ENCODE measurements at places on chromosomes 2 and 18. TPM values are rescaled to one million over a fixed set of nuclear protein-coding genes. Genes with fewer than 3 reads are reported as not detected.

Gene LDLRAD4
- 1.6 TPM for total RNA-seq

Gene TUBB8B
- total RNA-seq = not detected

Gene DARS1
- 113 TPM for total RNA-seq

Gene CYRIA
- total RNA-seq = 47.6 TPM

Gene ZCCHC2
- 35.5 TPM for total RNA-seq

Gene INPP5D
- 39.6 TPM for total RNA-seq

Gene HTR2B
- total RNA-seq = 0.07 TPM

Gene UGT1A5
- total RNA-seq = not detected

Gene UGT1A10
- total RNA-seq = not detected

Gene SP5
- total RNA-seq = not detected

Gene IL36B
- not detected for total RNA-seq

Gene STK25
- total RNA-seq = 261 TPM

Gene ANKRD29
- 0.27 TPM for total RNA-seq

Gene TTLL4
- 21.8 TPM for total RNA-seq

Gene KIAA2012
- not detected for total RNA-seq

Gene ASPRV1
- total RNA-seq = 0.14 TPM

Gene RNU2-63P
- total RNA-seq = under 0.01 TPM

Gene STPG4
- 0.13 TPM for total RNA-seq

Gene B3GNT7
- 0.50 TPM for total RNA-seq

Gene LAMA3
- 8.0 TPM for total RNA-seq

Gene CCNYL1
- 67.2 TPM for total RNA-seq

Gene ST6GAL2
- total RNA-seq = not detected

Gene ARHGAP15
- total RNA-seq = not detected

Gene CTNNA2
- not detected for total RNA-seq

Gene CABLES1
- total RNA-seq = 19.0 TPM

Gene SULT1C4
- 4.7 TPM for total RNA-seq

Gene IGFBP5
- 0.40 TPM for total RNA-seq

Gene IL36A
- total RNA-seq = not detected

Gene TCF7L1
- total RNA-seq = 12.1 TPM

Gene ITGB6
- 0.13 TPM for total RNA-seq

Gene TXNL1
- total RNA-seq = 75.2 TPM

Gene GATA6
- total RNA-seq = 23.8 TPM

Gene COBLL1
- 30.2 TPM for total RNA-seq

Gene DAPL1
- not detected for total RNA-seq

Gene SIX2
- total RNA-seq = 0.14 TPM

Gene SNED1
- total RNA-seq = 23.1 TPM

Gene CFAP210
- not detected for total RNA-seq

Gene BBS5
- 6.3 TPM for total RNA-seq

Gene EPB41L3
- 129 TPM for total RNA-seq

Gene ANKAR
- total RNA-seq = 8.4 TPM

Gene FOXD4L1
- not detected for total RNA-seq

Gene MARS2
- 7.2 TPM for total RNA-seq

Gene GLI2
- total RNA-seq = 0.13 TPM

Gene BMP10
- not detected for total RNA-seq

Gene CD28
- under 0.01 TPM for total RNA-seq

Gene PRSS56
- not detected for total RNA-seq

Gene PAX8
- total RNA-seq = 0.13 TPM

Gene FBXO41
- 0.66 TPM for total RNA-seq

Gene CPLX4
- total RNA-seq = not detected

Gene RSAD2
- 0.13 TPM for total RNA-seq

Gene DGUOK
- 38.8 TPM for total RNA-seq
